ENCODE measurements at places on chromosomes 5 and 9.
A peak's percentile ranks its signal among the peaks of the same experiment; 100 is the strongest.

- peak overlapping the region; percentile 54 for H3K27ac ChIP-seq
- H3K36me3 ChIP-seq = no peaks in the 10 kb centered on the region
- no peaks in the 10 kb centered on the region for H3K27me3 ChIP-seq
- H3K4me3 ChIP-seq = peak overlapping the region; percentile 0
Measured at GRCh38 chr5:40514976-40515375, 164.7 kb upstream of the PTGER4 start.

GRCh38 chr9:131534721-131535237 is 3.7 kb upstream of the UCK1 start:
- H3K27me3 ChIP-seq = no peaks in the 10 kb centered on the region
- peaks cover 40% of the 10 kb centered on the region for H3K4me1 ChIP-seq
- H3K4me3 ChIP-seq = no peak overlapping the region
- H3K27ac ChIP-seq = peak overlapping the region; percentile 43

GRCh38 chr5:123088031-123088805 is 823 bp upstream of the PRDM6 start:
- DNase-seq = no peak
- no peaks in the 10 kb centered on the region for H3K27me3 ChIP-seq
- no peak overlapping the region for H3K4me3 ChIP-seq
- no peaks in the 10 kb centered on the region for H3K36me3 ChIP-seq

GRCh38 chr9:136493567-136493971 is 10.7 kb upstream of the SEC16A start:
- H3K27ac ChIP-seq = no peak overlapping the region
- H3K4me1 ChIP-seq = peaks cover under 1% of the 10 kb centered on the region
- no peaks in the 10 kb centered on the region for H3K27me3 ChIP-seq
- H3K4me3 ChIP-seq = no peak overlapping the region
- no peaks in the 10 kb centered on the region for H3K36me3 ChIP-seq
- no peak for DNase-seq

- H3K4me3 ChIP-seq = no peak overlapping the region
- DNase-seq = no peak
- peaks cover 4% of the 10 kb centered on the region for H3K27me3 ChIP-seq
Measured at GRCh38 chr5:71883742-71884103, 164.6 kb downstream of the CARTPT start.

- H3K27ac ChIP-seq = no peak overlapping the region
- DNase-seq = no peak
- no peaks in the 10 kb centered on the region for H3K27me3 ChIP-seq
- H3K4me1 ChIP-seq = no peaks in the 10 kb centered on the region
- no peak overlapping the region for H3K4me3 ChIP-seq
Measured at GRCh38 chr5:180201051-180201987, 7.7 kb downstream of the RASGEF1C start.

DNA sequence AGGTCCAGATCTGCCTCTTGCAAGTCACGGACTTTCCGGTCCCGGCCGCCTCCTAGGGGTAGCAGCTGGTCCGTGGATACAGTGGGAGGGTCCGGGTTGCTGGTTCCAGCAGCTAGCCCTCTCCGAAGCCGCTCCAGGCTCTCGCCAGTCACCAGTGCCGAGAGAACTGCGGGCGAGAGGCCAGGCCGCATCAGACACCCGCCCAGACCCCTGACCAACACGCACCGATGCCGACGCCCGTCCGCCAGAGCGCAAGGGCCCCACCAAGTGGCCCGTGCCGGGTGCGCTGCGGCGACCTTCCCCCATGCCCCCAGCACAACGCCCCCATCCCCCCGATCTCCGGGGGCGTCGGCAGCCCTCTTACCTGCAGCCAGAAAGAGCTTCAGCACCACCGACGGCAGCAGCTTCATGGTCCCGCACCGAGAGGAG is 470 bp downstream of the HBEGF start:
- no peak for DNase-seq
- H3K27ac ChIP-seq = peak overlapping the region; percentile 41
- peaks cover 10% of the 10 kb centered on the region for H3K4me1 ChIP-seq
- peak overlapping the region; percentile 49 for H3K4me3 ChIP-seq
- no peaks in the 10 kb centered on the region for H3K36me3 ChIP-seq

GRCh38 chr9:93675336-93676150 is 99.2 kb downstream of the PHF2 start:
- no peaks in the 10 kb centered on the region for H3K36me3 ChIP-seq
- H3K4me3 ChIP-seq = no peak overlapping the region
- no peaks in the 10 kb centered on the region for H3K4me1 ChIP-seq
- no peak overlapping the region for H3K27ac ChIP-seq
- no peak for DNase-seq
- no peaks in the 10 kb centered on the region for H3K27me3 ChIP-seq

- H3K36me3 ChIP-seq = no peaks in the 10 kb centered on the region
- H3K4me1 ChIP-seq = no peaks in the 10 kb centered on the region
- H3K27me3 ChIP-seq = no peaks in the 10 kb centered on the region
- no peak overlapping the region for H3K4me3 ChIP-seq
- no peak overlapping the region for H3K27ac ChIP-seq
Measured at GRCh38 chr9:6834306-6834705, 76.5 kb downstream of the KDM4C start.

DNA sequence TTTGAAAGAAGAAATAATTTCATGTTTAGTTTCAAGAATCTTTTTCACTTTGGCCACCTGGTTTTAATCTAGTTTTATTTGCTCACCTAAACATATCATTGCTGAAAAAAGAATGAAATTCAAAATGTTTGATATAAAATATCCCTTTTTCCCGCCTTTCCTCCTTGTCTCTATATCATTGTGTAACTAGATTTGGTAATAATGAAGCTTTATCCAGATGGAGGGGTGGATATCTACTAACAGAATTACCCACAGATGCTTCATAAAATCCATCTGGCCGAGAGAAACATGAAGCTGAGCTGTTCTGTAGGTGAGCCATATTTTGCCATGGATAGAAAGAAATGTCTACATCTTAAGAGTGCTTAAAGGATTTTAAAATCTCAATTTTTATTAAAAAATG is 214.7 kb downstream of the ICE1 start:
- no peak for DNase-seq
- H3K27me3 ChIP-seq = no peaks in the 10 kb centered on the region

DNA sequence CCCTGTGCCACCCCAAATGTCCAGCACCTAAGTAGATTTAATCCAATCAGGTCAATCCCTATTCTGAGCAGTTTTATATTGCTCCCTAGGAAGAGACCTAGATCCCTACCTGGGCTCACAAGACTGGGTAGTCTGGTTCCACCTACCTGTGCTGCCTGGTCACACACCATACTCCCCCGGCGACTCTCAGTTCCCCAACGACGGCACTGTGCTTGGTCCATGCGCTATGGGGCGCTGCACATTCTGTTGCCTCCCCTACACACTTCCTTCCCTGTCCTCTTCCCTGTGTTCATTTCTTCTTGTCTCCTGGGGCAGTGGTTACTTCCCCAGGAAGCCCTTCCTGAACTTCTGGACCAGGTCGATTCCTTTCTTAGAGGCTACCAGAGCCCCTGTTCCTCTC is 109.9 kb upstream of the IL12B start:
- no peak overlapping the region for H3K4me3 ChIP-seq
- H3K27me3 ChIP-seq = no peaks in the 10 kb centered on the region
- DNase-seq = no peak
- no peaks in the 10 kb centered on the region for H3K4me1 ChIP-seq

GRCh38 chr9:120393386-120394057 is 186.4 kb downstream of the CDK5RAP2 start:
- no peak for DNase-seq
- peaks cover 7% of the 10 kb centered on the region for H3K4me1 ChIP-seq

DNA sequence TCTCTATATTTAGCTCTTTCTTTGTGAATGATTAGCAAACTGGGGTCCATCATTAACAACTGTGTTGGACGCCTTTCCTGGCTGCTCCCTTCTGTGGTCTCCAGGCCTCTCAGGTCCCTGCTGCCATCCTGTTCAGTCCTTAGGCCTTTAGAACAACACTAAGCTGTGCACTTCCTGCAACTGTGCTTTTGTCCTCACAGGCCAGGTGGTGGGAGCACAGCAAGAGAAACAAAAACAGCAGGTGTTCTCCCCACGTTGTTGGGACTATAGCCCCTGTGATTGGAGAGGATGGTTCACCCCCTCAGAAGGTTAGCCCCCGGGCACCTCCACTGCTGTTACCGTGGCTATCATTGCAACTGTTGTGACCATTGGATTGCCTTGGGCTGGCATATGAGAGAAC is 41.7 kb upstream of the CLINT1 start:
- DNase-seq = no peak
- no peaks in the 10 kb centered on the region for H3K36me3 ChIP-seq
- no peaks in the 10 kb centered on the region for H3K4me1 ChIP-seq
- H3K27ac ChIP-seq = no peak overlapping the region
- no peaks in the 10 kb centered on the region for H3K27me3 ChIP-seq
- no peak overlapping the region for H3K4me3 ChIP-seq

DNA sequence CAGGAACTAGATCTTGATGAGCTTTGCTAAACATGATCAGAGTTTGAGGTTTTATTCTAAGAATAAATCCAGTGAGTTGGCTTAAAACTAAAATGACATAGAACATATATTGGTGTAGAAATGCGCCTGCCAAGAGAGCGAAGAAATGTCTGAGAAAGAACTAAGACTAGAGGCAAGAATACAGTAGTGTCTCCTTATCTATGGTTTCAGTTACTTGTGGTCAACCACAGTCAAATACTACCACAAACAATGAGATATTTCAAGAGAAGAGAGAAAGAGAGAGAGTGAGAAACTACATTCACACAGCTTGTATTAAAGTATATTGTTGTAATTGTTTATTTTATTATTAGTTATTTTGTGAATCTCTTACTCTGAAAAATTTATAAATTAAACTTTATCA is 254.4 kb upstream of the CDH10 start:
- no peak overlapping the region for H3K27ac ChIP-seq
- no peak overlapping the region for H3K4me3 ChIP-seq
- DNase-seq = no peak

DNA sequence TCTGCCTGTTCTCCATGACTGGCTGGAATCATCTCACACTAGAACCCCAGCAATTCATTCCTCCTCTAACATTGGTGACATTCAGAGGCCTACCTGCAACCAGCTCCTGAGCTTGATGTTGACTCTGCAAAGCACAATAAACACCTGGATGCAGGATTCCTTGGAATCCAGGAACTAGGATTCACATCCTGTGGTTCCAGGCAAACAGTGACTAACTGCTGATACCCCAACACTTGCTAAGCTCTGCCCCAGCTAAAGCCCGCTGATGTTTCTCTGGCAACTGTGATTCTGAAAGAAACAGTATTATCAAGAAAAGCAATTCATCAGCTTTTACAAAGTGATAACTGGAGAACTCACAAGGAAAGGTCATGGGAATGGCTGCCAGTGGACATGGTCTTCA is 29.2 kb downstream of the SUSD1 start:
- no peak for DNase-seq
- H3K4me3 ChIP-seq = no peak overlapping the region
- H3K27ac ChIP-seq = no peak overlapping the region
- no peaks in the 10 kb centered on the region for H3K4me1 ChIP-seq

DNA sequence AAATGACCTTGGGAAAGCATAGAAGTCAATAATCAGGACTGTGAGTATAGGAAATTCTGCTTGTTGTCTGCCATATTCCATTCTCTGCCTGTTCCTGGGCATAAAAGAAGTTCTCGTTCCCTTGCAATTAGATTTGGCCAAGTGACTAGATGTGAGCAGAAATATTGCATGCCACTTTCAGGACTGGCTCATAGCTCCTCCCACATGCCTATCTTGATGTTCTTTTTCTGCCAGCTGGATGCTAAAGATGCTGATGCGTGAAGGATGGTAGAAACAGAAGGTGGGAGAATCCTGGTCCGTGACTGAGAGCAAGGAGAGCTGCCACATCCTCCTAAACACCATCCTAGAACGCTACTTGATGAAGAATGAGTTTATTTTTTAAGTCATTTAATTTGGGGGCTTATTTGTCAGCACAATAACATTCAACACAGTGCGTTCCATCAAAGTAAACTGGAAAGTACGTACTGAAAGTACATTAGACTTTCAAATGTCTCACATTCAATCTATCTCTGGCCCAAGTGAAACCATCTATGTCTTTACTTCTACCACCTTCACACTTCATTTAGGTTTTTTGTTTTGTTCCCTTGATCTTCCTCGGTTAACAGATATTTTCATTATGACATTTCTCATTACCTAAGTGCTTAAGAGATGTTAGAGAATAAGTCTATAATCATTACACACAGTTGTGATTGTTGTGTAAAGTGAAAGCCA is 648.5 kb downstream of the RAB3C start:
- H3K4me3 ChIP-seq = no peak overlapping the region
- DNase-seq = no peak
- no peaks in the 10 kb centered on the region for H3K36me3 ChIP-seq
- no peak overlapping the region for H3K27ac ChIP-seq
- no peaks in the 10 kb centered on the region for H3K4me1 ChIP-seq

DNA sequence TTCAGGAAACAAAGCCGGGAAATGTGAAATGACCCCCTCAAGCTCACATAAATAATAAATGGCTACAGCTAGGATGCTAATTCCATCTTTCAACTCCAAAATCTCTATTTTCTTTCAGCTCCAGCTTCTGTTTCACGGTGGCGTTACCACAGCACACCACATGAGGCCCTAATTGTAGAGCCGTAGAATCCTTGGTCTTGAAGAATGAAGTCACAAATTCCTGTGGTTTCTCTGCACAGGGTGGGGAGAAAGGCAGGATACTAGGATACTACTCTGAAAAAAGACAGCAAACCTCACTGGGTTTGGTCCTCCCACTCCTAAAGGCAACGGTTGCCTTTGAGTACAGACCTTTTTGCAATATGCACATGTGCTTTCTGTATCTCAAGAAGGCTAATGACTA is 13.9 kb upstream of the RARS1 start:
- no peak overlapping the region for H3K4me3 ChIP-seq
- no peak overlapping the region for H3K27ac ChIP-seq
- H3K27me3 ChIP-seq = no peaks in the 10 kb centered on the region
- no peak for DNase-seq
- H3K4me1 ChIP-seq = no peaks in the 10 kb centered on the region
- H3K36me3 ChIP-seq = no peaks in the 10 kb centered on the region

DNA sequence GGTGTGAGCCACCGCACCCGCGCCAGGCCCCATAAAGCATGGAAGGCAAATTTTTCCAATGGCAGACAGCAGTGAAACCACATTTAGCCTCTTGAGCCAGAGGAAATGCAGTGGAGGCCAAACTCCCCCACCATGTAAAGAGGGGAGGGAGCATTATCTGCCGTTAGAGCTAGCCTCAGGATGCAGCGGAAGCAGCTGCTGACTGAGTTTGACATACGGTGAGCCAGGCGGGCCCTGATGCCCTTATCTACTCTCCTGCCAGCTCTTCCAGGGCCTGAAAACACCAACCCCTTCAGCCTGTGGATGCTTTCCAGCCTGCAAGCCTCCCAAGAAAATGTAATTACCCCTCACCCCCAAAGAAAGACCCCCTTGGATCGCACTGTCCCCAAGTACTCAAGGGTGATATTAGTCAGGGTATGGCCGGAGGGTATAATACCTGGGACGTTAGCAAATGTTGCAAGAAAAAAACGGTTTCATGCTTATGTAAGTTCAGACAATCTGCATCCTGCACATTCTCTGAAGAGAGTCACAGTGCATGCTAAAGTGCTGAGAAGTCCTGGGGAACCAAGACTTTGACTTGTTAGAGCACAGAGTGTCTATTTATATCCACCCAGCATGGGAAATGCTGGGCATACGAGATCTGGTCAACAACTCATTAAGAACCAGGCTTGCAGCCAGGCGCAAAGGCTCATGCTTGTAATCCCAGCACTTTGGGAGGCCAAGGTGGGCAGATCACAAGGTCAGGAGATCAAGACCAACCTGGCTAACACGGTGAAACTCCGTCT is 11.3 kb upstream of the GGTA1 start:
- H3K36me3 ChIP-seq = no peaks in the 10 kb centered on the region
- no peaks in the 10 kb centered on the region for H3K27me3 ChIP-seq
- no peaks in the 10 kb centered on the region for H3K4me1 ChIP-seq
- H3K27ac ChIP-seq = no peak overlapping the region
